Lower lobe of right lung (tissue), 2 donors: ENCODE measurements at places on chromosomes 7 and 10.

- no peak overlapping the region for H3K27ac ChIP-seq
- no peaks in the 10 kb centered on the region for H3K27me3 ChIP-seq
- H3K4me1 ChIP-seq = peaks cover 15% of the 10 kb centered on the region
- no peak overlapping the region for H3K4me3 ChIP-seq
Observed at GRCh38 chr10:80544316-80544953, 6.7 kb downstream of the SH2D4B start.

- H3K27me3 ChIP-seq = no peaks in the 10 kb centered on the region
- peak overlapping the region; percentile 38 for H3K27ac ChIP-seq
- peak; percentile 84 for DNase-seq
- H3K36me3 ChIP-seq = no peaks in the 10 kb centered on the region
- no peaks in the 10 kb centered on the region for H3K4me1 ChIP-seq
- peak overlapping the region; percentile 79 for H3K4me3 ChIP-seq
Observed at GRCh38 chr10:42367532-42368230, 270.7 kb downstream of the ZNF33B start.

DNA sequence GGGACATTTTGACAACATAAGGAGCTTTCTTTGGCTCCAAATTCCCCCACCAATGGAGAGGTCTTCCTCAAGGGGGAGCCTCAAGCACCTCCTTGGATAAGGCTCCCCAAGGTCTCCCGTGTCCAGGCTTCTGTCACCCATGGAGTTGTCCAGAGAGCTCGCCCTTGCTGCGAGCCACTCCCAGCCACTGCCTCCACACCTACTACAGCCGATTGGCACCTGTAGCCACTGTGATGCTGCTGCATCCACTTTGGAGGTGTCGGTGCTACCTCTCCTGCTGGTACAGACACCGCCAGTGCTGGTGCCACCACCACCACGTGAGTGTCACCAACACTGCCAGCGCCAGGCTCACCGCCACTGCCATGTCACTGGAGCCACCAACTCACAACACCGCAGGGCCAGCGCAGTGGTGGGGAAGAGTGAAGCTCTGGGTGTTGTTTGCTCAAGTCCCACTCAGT lies 22.1 kb upstream of the ENO4 start:
- no peaks in the 10 kb centered on the region for H3K36me3 ChIP-seq
- H3K4me1 ChIP-seq = no peaks in the 10 kb centered on the region
- no peak overlapping the region for H3K27ac ChIP-seq
- H3K27me3 ChIP-seq = no peaks in the 10 kb centered on the region
- no peak for DNase-seq

DNA sequence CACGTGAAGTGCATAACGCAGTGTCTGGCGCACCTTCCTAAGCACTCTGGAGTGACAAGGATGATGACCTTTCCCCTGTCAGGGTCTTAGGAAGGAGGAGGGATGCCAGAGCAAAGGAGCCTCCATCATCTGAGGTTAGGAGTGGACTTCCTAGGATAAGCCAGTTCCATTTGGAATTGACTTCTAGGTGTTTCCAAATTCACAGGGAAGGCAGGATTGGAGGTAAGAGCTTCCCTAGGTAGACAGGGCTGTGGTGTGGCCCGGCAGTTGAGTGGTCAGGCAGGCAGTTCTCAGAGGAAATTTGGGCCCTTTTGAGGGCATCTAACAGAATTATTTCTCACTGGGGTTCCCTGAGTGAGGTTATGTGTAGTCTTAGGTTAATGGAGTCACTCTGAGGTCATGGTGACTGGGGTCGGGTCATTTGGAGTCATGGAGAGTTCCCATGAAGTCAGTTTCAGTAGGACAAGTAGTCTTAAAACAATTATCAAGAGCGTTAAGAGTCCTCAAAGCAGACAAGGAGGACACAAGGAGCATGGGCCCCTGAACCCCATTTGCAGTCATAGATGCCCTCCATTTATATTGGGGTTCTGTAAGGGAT lies 8.2 kb downstream of the PPIF start:
- peaks cover 49% of the 10 kb centered on the region for H3K36me3 ChIP-seq
- H3K27ac ChIP-seq = no peak overlapping the region
- no peaks in the 10 kb centered on the region for H3K27me3 ChIP-seq

- H3K36me3 ChIP-seq = no peaks in the 10 kb centered on the region
- no peak for DNase-seq
- no peak within 1 kb of the TSS for H3K4me3 ChIP-seq
- peaks cover 10% of the 10 kb centered on the region for H3K4me1 ChIP-seq
- peaks cover 84% of the 10 kb centered on the region for H3K27me3 ChIP-seq
Observed at GRCh38 chr10:104641187-104641936, at the start of gene SORCS3. Gene SORCS3, plus strand, starts transcription at chr10:104641290.

DNA sequence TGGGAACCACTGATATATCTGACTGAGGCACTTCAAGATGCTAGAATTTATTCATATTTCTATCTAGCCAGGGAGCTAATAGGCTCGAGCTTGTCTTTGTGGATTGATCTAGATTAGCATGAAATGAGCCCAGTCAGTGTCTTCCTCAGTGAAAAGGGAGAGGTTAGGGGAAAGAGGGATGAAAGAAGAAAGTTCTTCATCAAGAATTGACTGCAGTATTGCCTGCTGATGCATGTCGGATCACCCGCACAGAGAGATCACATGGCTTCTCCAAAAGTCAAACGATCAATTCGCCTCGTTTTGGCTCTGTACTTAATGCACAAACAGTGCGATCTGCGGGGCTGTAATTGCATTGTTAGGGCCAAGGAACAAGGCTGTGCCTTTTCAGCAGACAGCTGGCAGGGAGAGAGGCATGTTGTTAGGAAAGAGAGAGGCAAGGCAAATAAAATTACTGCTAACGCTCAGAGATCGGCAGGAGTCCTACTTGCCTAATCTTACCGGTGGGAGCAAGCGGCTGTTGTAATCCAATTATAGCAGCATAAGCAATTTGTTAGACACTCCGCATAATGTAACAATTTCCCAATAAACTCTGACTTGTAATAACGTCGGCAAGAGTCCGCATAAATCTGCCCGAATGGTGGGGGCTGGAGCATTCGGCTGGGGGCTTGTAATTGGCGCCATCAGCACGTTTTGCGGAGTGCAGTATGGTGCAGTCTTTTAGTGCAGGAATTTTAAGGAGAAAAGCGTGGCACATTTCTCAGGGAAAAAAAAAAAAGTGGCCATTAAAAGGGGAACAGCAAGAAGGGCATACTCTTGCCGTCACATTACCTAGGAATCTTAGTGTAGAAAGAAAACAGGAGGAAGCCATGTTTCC lies 102.1 kb downstream of the POLL start:
- H3K27ac ChIP-seq = no peak overlapping the region
- H3K4me3 ChIP-seq = no peak overlapping the region
- no peak for DNase-seq
- no peaks in the 10 kb centered on the region for H3K27me3 ChIP-seq
- H3K4me1 ChIP-seq = peaks cover 6% of the 10 kb centered on the region

DNA sequence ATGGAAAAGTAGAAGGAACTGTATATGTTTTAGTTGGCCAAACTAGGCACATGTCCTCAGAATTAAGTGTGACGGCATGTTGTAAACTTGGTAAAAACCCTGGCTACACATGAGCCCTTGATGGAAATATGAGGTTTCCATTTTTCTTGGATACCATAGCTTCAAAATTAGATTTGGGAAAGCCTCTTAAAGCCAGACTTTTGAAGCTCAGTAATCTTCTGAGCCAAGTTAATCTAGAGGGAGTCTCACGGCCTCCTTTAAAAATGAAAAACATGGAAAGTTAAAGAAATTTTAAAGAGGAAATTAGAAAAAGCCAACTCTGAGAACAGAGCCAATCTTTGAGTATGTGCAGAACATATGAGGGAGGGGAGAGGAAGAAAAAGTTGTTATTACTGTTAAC lies 376.0 kb downstream of the CTNNA3 start:
- H3K4me1 ChIP-seq = no peaks in the 10 kb centered on the region
- no peak overlapping the region for H3K4me3 ChIP-seq
- H3K27me3 ChIP-seq = no peaks in the 10 kb centered on the region
- no peak for DNase-seq
- H3K36me3 ChIP-seq = no peaks in the 10 kb centered on the region
